ENCODE measurements at places on chromosomes 12 and 14. TPM values are rescaled to one million over a fixed set of nuclear protein-coding genes. Genes with fewer than 3 reads are reported as not detected.

- no peak for DNase-seq
Observed at GRCh38 chr12:121124402-121125109, 8.1 kb upstream of the P2RX7 start.

DNA sequence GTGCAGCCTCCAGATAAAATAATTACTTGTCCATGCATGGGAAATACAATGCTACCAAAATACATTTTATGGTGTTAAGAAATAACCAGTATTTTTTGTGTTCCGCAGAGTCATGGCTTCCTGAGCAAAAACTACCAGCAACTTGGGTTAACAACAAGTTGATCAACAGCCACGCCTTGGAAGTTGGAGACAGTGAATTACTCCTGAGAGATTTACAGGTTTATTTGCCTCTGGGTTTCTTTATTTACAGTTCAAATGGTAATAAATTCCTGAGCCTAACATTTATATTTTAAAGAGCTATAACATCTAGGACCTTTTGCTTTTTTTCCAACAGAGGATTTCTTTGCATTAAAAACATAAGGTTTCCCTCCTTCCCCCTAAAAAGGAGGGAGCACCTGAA lies 194.0 kb downstream of the IPO8 start:
- DNase-seq, result no peak

DNA sequence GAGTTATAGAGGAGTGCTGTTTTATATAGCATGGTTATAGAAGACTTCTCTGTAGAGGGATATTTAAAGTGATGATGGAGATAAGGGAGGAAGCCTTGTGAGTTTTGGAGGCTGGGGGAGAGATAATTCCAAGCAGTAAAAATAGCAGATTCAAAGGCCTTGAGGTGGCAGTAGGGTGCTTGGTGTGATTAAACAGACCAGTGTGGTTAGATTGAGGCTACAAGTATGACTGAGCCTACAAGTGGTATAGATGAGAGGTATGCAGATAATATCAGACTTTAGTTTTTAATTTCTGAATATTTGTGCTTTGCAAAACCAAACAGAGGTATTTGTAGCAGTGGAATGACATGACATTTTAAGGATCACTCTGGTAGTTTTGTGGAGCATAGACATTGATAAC lies 20.3 kb downstream of the FANCM start:
- no peak for DNase-seq

DNA sequence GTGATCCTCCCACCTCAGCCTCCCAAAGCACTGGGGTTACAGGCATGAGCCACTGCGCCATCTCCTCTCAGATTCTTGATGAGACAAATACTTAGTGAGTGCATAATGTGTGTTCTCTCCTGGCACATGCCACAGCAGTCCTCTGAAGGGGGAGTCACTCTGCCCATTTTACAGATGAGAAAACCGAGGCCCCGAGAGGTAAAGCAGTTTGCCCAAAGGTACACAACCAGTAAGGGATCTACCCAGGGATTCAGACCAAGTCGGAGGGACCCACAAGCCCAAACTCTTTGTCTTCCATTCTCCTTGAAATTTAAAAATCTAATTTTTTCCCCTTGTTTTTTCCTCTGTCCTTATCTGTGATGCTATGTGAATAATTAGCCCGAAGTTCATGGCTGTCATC lies 6.3 kb downstream of the PLBD2 start:
- DNase-seq, result no peak

DNA sequence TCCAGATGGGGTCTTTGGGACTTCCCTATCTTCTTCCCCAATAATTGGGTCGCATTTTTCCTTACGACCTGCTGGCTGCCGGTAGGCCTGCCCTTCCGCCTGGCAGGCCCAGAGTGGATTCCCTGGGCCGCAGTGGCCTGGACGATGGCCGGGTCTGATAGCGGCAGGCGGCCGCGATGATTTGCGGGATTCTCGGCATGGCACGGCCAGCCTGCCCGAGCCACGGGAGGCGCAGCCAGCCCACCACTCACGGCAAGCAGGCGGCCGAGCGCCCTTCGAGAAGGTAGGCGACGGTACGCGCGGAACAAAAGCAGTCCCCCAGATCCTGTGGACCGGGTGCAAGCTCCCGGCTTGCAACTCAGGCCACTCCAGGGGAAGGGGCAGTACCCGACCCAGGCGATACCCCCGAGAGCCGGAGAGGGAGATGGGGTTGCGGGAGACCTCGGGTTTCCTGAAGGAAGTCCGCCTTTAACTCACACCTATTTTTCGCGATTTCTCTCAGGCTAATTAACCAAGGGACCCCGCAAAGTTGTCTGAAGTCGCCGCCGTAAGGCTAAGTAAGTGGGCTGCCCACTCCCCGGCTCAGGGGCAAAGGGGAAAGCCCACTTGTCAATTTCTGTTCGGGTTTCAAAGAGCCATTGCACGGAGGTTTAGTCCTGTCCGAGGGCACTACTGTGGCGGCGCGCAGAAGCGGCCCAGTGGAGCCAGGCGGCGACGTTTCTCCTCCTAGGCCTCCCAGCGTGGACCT lies 1.4 kb upstream of the GSC start:
- no peak for DNase-seq

DNA sequence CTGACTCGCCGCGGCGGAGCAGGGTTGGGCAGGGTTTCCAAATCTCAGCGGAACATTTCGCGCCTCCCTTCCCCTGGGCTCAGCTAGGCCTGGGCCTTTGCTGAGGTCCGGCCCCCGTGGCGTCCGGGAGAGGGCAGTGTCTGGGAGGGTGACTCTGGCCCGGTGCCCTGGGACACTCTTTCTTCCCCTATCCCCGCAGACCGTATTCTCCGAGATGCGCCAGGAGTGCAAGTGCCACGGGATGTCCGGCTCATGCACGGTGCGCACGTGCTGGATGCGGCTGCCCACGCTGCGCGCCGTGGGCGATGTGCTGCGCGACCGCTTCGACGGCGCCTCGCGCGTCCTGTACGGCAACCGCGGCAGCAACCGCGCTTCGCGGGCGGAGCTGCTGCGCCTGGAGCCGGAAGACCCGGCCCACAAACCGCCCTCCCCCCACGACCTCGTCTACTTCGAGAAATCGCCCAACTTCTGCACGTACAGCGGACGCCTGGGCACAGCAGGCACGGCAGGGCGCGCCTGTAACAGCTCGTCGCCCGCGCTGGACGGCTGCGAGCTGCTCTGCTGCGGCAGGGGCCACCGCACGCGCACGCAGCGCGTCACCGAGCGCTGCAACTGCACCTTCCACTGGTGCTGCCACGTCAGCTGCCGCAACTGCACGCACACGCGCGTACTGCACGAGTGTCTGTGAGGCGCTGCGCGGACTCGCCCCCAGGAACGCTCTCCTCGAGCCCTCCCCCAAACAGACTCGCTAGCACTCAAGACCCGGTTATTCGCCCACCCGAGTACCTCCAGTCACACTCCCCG lies 3.0 kb downstream of the WNT1 start:
- peak; percentile 35 for DNase-seq

GRCh38 chr12:131141514-131141913 lies 187.8 kb downstream of the ADGRD1 start:
- no peak for DNase-seq

Gene FAM90A1
- 0.62 TPM for total RNA-seq

Gene CLEC1B
- total RNA-seq, result not detected

Gene NINJ2
- 5.2 TPM for total RNA-seq

Gene TAS2R20
- 0.94 TPM for total RNA-seq

Gene STAB2
- 0.91 TPM for total RNA-seq

Gene EIF2S3B
- total RNA-seq, result 0.41 TPM

Gene OR6C2
- total RNA-seq, result not detected

Data from left cardiac atrium (tissue), 4 donors.